ENCODE measurements at places on chromosomes 5 and 9.

- DNase-seq, result no peak
These were observed 48.1 kb upstream of the SH3PXD2B start for GRCh38 chr5:172502410-172502809.

DNA sequence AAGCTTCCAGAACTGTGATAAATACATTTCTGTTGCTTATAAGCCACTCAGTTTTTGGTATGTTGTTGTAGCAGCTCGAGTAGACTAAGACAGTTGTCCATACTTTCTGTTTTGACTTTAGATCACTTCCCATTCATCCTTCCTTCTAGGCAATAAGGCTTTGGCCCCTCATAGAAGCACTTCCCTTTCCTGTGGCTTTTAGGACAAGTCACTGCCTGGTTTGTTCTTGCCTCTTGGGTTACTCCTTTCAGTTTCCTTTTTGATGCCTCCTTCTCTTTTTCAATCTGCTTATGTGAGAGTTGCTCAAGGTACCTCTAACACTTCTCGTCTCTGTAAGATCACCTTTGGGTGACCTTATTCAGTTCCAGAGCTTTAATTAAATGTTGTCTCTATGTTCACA lies 72.4 kb upstream of the NTRK2 start:
- no peak for DNase-seq

DNA sequence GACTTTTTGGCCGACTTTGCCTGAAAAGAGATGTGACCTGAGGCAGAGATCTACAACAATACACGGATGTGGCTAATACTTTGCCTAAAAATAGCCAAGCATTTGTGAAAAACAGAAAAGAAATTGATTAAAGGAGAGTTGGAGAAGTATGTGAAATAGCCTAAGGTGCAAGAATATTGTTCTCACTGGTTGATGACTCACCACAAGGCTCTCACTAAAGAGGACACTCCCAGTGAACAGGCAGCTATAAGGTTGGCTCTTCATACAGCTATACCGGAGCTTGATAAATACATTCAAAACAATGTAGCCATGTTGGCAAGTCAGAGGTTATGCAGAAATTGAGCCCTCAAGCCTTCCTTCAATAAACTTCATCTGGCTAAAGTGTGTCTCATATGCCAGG lies 317.2 kb upstream of the GRAMD2B start:
- DNase-seq, result no peak

GRCh38 chr9:27303219-27303618 lies 6.3 kb upstream of the EQTN start:
- DNase-seq, result no peak

DNA sequence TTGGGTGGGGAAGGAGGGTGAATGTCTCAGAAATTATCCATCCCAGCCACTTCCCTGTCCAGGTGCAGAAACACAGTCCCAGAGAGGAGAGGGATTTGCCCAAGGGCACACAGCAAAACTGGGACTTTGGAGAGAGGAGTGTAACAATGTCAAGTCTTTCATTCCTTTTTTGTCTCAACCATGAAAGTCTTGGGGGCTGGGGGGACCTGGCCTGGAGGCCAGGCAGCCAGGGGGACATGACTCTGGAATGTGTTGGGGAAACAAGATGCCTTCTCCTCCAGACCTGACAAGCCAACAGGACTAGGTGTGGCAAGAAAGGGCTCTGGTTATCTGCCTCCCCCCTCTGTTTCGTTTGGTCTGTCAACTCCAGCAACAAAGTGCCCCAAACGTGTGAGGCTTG lies 13.9 kb upstream of the HAND1 start:
- DNase-seq, result no peak

DNA sequence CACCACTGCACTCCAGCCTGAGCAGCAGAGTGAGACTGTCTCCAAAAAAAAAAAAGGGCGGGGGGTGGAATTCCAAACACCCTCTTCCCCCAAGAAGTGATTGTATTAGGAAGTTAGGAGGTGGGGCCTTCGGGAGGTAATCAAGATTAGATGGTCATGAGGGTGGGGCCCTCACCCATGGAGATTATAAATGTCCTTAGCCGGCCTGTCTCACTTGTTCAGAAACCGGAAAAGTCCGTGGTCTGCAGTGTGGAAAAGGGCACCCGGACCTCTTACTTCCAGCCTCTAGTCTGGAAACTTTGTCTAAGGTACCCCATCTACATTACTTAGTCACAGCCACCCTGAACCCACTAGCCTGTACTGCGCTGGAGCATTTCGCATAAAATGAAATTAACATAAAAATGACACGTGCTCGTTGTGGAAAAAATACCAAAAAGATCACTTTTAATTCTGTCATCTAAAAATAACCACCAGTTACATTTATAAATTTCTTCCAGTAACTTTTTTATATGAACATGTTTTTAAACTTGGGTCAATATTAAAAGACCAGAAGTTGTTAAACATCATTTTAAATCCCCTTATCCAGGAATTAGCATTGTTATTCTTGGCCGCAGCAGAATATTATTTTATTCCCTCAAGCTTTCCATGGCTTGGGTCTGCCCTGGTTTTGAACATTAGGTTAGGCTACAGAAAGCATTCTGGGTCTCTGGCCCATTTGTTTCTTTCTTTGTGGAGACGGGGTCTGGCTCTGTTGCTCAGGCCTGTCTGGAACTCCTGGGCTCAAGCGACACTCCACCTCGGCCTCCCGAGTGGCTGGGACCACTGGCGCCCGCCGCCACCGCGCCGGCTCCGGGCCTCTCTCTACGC lies 1.2 kb upstream of the CKS2 start:
- no peak for DNase-seq

- no peak for DNase-seq
These were observed 316.8 kb downstream of the BRINP1 start for GRCh38 chr9:119052339-119053030.

DNA sequence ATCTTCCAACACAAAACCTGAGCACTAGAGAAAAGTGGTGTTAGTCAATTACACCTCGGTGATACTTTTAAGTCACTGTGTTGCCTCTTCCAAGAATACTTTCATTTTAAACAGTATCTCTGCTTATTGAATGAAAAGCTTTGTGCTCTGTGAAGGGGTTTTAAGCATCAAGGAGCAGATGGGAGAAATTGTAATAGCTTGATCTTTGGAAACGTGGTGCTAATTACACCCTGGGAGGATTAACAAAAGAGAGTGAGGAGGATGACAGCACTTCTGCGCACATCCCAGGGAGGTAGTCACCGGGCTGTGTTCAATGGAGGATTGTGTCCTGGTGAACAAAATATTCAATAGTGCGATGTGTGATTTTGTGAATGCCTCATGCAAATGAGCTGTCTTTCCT lies 477.4 kb upstream of the ADAMTS16 start:
- DNase-seq, result no peak

- DNase-seq, result no peak
These were observed 353.7 kb downstream of the CETN3 start for GRCh38 chr5:90055831-90056328.

- no peak for DNase-seq
These were observed 86.5 kb downstream of the SREK1 start for GRCh38 chr5:66230551-66230950.

- no peak for DNase-seq
These were observed 8.2 kb upstream of the EPB41L4B start for GRCh38 chr9:109328978-109329637.

- DNase-seq, result no peak
These were observed 218.1 kb upstream of the NREP start for GRCh38 chr5:111975133-111975532.

DNA sequence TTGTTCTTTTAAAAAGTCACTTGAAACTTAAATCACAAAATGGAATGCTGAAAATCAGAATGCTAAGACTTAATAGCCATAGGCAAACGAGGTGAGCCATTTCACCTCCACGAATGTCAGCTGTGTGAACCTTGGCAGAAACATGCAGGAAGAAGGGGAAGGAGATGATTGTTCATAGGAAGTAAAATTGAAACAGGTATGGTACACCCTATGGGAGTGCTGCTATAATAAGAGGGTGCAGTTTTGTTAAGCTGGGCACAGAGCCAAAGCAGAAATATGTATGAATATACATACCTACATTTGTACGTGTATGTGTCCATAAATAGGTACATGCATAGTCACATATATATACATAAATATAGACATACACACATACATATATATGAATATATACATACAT lies 51.0 kb upstream of the SPINK5 start:
- DNase-seq, result no peak
